CD4-positive, alpha-beta T cell treated with Interleukin-1 beta for 1 hour (primary cell): ENCODE measurements at places on chromosomes 16 and 17.

DNA sequence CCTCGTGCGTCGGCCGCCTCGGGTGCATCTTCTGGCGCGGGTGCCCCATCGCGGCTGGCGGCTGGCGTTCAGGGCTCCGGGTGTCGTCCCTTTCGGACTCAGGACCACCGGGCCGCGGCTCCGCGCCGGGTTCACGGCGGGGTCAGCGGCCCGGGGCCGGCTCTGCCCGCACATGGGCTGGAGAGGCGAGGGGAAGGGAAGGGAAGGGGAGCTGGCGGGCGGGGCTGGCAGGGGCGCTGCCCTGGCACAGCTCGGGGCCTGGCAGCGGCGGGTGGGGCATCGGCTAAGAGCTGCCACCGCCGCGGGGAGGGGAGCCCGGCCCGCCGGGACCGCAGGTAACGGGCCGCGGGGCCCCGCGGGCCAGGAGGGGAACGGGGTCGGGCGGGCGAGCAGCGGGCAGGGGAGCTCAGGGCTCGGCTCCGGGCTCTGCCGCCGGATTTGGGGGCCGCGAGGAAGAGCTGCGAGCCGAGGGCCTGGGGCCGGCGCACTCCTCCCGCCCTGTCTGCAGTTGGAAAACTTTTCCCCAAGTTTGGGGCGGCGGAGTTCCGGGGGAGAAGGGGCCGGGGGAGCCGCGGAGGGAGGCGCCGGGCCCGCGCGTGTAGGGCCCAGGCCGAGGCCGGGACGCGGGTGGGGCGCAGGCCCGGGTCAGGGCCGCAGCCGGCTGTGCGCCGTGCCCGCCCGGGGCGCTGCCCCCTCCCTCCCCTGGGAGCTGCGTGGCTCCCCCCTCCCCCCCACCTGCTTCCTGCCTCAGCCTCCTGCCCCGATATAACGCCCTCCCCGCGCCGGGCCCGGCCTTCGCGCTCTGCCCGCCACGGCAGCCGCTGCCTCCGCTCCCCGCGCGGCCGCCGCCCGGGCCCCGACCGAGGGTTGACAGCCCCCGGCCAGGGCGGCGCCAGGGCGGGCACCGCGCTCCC lies 646 bp downstream of the HIC1 start:
- DNase-seq = peak; percentile 33

DNA sequence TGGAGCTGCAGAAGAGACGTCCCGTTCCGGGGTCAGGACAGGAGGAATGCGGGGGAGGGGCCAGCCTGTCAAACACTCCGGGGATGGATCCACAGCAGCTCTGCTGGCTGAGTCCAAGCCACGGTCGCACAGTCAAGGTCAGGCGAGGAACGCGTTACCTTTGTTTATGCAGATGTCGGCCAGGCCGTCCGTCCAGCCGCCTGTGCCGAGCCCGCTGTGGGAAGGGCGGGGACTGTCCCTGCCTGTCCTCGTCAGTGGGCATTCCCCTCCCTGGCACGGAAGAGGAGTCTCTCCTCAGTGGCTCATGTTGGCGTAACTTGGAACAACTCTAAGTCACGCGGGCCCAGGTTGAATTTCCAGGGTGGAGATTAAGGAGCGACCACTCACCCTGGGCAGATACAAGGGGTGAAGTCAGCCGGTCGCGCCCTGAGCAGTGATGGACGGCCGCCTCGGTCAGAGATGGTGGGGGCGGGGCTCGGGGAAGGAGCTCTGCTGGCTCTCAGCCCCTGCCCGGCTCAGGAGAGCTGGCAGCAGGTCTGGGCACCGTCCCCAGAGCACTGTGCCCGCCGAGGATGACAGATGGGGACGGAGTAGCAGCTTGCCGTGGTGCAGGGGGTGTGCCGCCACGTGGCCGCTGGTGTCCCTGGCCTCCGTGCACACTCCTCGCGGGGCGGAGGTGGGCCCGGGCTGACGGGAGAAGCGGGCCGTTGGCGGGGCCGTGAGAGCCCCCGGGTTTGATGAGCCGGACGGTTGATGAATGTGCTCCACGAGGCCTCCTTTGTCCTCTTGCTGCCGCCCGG lies 7.3 kb downstream of the CACNA1H start:
- no peak for DNase-seq

GRCh38 chr17:14360856-14361255 lies 60.0 kb downstream of the HS3ST3B1 start:
- no peak for DNase-seq

DNA sequence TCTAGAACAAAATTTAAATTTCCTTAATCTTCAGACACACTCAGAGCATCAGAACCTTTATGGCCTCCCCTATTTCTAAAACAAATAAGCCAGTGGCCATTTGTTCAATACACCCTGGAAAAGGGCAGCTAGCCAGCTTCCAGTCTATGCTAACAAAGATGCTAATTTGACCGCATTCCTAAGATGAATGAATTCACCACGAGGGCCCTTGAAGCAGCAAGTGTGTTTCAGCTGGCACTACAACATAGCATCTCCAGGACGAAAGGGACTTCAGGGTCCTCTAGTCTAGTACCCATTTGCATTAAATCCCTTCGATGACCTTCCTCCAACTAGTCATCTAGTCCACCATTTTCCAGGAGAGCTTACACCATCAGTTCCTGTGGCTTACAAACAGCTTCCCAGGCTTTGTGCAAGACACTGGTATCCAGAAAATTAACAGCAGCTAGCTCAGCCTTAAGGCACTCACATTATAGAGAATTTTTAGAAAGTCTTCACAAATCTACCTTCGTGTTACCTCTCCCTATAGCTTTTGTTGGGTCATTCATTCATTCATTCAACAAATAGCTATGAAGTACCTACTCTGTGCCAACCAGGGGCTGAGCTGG lies 10.9 kb downstream of the KRT37 start:
- no peak for DNase-seq

DNA sequence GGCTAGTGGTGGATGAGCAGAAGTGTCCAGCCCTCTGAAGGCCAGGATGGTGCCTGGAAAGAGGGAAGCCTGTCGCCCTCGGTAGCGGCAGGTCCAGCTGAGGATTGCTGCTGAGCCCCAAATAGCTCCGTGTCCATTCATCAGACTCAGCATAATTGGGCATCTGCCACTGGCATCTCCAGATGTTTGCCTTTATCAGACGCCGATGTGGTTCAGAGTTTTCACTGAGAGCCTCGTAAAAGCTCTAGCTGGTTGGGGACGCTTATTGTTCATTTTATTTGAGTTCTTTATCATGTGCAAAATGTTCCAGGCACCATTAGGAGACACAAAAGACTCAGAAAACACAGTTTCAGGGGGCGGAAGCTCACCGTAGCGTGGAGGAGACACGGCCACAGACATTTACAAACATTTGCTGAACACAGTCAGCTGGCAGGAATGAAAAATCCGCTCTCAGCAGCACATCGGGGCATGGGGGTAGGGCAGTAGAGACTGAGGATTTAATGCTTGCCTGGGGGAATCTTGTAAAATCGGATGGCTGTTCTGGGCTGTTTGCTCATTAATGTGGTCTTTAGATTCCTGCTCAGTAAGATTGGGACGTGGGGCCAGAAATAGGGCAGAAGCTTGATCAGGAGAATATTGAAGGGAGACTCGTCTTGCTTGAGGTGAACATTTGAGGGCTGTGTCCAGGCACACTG lies 41.7 kb downstream of the SMPD3 start:
- DNase-seq = no peak
